ENCODE measurements at places on chromosomes 13 and 19.
A peak's percentile ranks its signal among the peaks of the same experiment; 100 is the strongest.

- DNase-seq: no peak
These were observed 3.2 kb upstream of the ZNF850 start for GRCh38 chr19:36775768-36776167.

GRCh38 chr13:73579574-73580274, 520.9 kb downstream of the KLF5 start:
- no peak for DNase-seq

DNA sequence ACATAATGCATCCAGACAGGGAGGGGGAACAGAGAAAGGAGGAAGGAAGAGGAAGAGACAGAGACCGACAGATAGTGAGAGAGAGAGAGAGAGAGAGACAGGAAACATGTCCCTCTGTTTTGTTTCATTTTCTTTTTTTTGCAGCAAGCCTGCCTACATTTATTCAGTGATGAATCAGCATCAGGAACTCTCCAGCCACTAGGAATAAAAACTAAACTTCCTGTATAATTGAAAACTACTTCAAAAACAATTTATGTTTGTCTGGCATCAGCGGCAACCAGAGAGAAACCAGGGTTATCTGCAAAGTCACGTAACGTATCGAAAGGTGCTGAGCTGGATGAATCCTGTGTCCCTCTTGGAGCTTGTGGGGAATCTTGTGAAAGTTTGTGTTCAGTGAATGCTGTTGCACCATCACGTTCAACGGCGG, 148.6 kb upstream of the SOX21 start:
- no peak for DNase-seq

DNA sequence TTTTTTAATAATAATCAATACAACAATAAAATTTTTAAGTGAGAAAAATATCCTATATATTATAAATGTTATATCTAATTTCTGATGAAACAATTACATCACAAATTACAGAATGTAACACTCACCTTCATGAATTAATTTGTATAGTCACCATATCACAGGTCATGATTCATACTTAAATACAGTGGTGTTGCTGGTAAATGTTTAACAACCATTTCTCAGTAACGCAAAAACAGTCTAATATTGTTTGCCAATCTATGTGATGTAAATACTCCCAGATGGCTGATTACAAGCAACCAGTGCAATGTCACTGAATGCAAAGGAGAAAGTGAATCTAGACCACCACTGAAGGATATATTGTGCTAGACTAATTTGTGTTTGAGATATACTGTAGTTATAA, 97.5 kb downstream of the DIAPH3 start:
- no peak for DNase-seq

- no peak for DNase-seq
These were observed 829.1 kb upstream of the MIR17HG start for GRCh38 chr13:90518417-90518816.

GRCh38 chr19:5147978-5148793, 179.3 kb downstream of the KDM4B start:
- DNase-seq: no peak

DNA sequence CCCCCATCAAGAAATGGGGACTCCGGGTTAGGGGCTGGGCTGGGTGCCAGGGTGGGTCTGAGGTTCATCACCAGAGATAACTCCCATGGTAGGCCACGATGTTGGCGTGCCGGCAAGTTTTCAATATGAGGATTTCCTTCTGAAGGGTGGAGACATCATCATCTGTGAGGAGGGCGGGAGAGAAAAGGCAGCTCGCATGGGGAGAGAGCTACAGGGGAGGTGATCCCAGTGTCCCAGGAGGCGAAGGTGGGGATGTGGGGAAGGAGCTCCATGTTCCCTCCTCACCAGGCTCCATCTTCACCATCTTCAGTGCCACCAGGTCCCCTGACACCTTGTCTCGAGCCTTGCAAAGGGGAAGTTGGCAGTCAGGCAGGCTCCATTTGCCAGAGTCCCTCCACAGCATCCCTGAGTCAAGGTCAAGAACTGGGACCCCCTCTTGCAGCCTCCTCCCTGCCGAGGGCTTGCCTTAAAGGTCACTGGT, 430 bp downstream of the MAP4K1 start:
- DNase-seq: no peak

DNA sequence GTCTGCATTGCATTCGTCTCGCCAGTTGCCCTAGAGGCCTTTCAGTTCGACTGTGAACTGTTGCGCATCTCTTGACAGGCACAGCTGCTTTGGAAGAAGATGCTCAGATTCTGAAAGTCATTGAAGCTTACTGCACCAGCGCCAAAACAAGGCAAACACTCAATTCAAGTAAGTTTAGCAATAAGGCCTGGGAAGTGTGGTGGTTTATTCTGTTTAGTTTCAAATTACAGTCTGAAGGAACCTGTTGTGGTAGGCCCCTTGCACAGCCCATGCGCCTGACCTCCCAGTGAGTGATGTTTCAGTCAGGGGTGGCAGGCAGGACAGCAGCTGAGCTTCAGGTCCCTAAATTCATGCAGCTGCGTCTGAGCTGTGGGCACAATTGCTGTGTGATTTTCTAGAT, 32.2 kb upstream of the TEX29 start:
- DNase-seq: no peak

DNA sequence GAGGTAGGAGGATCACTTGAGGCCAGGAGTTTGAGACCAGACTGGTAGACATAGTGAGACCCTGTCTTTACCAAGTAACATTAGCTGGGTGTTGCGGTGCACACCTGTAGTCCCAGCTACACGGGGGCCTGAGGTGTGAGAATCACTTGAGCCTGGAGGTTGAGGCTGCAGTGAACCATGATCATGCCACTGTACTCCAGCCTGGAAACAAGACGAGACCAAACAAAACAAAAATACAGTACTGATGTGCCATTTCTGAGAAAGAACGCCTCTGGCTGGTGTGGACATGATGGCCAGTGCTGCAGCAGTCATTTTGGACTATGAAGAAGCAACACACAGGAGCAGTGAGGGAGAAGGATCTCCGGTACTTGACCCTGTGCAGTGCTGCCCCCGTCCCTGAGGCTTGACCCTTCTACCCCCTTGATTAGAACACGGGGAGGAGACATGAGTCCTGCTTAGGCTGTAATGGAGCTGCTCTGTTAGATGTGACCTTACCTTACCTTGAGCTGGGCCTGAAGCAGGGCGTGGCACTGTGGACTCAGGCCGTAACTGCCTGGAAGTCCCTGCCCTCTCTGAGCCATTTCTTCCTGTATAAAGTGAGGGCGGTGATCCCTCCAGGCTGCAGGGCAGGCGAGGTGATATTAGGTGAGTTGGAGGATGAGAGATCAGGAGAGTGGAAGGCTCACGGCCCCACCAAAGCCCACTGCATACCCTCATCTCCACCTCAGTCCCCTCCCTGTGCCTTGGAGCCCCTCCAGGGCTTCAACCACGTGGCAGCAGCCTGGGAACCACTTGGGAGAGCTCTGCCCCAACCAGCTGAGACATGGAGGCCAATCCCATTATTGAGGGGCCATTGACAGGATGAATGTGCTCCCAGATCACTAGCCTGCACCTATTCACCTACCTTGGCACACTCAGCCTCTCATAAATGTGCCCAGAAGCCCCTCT, 5.9 kb downstream of the RPL18A start:
- no peak for DNase-seq

- DNase-seq: no peak
These were observed 306.4 kb downstream of the TBC1D4 start for GRCh38 chr13:75175575-75175974.

DNA sequence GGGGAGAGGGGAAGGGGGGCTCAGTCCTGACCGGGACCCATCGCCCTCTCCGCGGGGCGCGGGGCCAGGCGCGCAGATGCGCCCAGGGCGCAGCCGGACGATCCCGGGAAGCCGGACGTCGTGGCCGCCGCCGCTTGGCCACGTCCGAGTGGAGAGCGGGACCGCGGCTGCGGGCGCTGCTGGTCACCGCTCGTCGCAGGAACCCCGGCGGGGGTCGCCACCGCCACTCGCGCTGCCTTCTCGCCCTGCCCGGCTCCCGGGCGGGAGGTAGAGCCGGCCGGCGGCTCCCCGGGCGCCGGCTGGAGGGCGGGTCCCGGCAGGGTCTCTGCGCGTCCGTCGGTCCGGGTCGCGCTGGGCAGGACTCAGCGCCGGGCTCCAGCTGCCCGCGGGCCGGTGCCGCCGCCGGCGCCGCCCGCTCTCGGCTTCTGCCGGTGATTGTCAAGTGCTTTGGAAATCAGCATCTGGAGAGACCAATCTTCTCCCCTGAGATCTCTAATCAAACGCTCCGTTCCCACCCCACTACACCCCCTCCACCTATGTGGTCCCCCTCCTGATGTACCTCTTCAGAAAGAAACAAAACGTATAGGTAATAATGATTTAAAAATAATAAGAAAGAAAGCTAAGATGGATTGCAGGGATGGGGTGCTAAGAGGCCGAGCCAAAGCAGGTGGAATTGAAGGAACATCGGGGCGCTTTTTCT, 464.4 kb downstream of the ITGBL1 start:
- DNase-seq: no peak

DNA sequence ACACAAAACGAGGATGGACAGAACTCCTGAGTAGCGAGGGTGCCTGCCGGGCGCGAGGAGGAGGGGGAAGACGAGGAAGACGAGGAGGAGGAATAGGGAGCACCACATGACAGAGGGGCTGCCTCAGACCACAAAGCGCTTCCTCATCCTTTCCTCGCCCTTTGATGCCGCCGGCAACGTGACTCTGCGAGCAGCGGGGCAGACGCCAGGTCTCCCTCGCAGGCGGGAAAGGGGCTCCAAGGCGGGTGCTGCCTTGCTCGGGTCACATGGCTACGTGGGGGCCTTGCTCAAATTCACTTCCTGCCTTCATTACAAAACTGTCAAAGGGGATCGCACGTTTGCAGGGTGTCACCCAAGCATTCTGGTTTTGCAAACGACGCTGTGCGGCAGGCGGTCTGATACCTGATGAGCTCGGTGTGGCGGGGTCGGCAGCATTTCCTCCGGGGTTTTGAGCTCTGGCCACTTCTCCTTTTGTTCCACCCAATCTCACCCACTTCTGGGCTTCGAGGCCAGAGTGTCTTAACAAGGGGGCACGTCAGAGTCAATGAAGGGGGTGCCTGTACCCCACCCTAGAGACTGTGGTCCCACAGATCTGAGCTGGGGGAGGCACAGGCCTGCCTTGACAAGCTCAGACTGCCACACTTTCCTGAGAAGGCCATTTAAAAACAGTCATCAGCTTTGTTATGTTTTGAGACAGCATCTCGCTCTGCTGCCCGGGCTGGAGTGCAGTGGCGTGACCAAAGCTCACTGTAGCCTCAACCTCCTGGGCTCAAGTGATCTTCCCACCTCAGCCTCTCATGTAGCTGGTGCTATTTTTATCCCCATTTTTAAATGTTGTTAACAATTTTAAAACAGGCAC, 14.9 kb downstream of the MAP2K2 start:
- DNase-seq: no peak

DNA sequence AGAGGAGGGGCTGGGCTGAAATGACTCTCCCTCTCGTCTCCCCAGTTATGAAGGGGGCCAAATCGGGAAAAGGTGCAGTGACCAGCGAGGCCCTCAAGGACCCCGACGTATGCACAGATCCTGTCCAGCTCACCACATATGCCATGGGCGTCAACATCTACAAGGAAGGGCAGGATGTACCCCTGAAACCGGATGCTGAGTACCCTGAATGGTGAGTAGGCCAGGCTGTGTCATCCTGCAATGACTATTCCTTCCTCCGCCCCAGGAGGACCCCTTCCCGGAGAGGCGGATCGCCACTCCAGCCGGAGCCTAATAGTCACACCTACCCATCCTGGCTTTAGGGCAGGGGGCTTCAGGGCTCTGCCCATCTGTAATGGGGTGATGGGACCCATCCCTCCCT, 2.6 kb downstream of the MRPL54 start:
- DNase-seq: no peak

GRCh38 chr13:100535426-100536135, 53.0 kb downstream of the GGACT start:
- DNase-seq: no peak

DNA sequence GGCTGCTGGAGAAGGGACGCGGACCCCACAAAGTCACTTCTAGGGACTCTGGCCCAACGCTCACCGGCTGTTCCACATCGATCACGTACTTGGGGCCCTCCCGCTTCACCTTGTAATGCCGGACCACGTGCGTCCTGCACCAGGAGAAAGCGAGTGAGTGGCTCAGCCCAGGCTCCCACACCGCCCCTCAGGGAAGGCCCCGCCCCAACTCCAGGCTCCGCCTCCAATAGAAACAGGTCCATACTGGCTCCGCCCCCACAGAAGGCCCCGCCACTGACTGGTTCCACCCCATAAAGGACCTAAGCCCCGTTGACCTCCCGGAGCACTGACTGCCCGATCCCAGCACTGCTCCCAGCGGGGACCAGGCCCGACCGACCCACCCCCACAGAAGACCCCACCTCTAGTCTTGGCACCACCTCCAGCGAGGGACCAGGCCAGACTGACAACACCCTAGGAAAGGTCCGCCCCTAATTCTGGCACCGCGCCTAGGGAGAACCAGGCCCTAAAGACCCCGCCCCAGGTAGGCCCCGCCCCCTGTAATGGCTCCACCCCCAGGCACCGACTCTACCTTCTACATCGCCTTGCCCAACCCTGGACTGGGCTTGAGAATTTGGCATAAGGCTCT, 11.3 kb downstream of the STAP2 start:
- peak; percentile 50 for DNase-seq

All from esophagus squamous epithelium (tissue), 5 donors.